Mesothelial cell of epicardium (in vitro differentiated cells): ENCODE measurements at places on chromosomes 3 and 15.

DNA sequence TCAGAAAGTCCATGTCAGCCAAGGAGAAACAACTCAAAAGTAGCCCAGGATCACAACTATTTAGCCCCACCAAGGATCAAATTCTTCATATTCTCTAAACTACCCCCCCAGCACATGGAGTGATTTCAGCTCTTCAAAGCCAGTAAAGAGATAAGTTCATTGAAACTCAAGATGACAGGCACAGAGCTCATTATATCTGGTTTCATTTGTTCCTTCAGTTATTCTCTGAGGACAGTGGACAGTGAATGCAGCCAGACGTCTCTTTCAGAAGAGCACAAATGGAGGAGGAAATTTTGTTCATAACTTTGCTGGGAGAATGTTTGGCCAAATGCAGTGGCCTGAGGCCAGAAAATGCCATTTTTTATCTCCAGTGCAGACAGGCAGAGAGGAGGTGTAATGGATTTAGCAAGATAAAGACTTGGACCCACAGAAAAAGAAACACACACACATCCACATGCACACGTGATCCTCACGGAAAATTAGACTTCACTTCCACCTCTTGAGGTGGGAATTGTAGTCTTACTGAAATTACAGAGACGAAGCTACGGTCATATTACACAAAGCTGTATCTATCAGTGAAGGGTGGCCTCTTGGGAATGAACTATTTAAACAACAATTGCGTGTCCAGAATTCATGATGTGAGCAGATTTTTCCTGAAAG lies 64.6 kb downstream of the HES1 start:
- no peak for DNase-seq

DNA sequence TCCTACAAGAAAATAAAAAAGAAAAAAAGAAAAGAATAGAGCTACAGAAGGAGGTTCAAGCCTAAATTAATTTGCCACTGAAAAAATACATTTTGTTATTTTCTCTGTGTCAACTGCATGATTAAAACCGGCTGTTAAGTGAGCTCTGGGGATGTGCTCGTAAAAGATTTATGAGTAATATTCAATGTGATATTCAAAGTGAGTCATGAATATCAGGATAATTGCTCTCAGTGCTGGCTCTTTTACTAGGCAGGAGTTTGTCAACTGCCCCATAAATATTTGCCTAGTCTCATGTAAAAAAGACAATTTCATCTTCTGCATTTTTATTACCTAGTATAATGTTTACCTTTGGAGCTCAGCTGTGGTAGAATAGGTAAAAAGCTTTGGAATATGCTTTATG lies 78.9 kb downstream of the CDIN1 start:
- DNase-seq = no peak

DNA sequence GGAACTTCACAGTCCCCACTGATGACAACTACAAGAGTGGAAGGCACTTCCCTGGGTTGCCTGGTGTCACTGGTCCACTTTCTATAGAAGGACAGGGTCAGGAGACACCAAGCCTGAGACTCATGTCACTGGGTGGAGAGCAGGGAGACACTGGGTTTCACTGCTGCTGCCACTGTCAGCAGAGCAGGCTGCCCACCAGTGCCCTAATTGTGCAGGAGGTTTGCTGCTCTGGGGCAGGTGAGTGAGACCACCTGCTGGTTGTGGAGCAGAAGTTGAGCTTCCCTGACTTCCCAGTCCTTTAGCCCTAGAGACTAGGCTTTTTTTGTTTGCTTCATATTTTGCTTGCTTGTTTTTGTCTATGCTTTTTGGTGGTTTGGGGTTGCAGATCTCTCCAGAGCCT lies 528.4 kb upstream of the RGMA start:
- DNase-seq = no peak

GRCh38 chr3:182397164-182397563 lies 396.1 kb upstream of the ATP11B start:
- DNase-seq = no peak

DNA sequence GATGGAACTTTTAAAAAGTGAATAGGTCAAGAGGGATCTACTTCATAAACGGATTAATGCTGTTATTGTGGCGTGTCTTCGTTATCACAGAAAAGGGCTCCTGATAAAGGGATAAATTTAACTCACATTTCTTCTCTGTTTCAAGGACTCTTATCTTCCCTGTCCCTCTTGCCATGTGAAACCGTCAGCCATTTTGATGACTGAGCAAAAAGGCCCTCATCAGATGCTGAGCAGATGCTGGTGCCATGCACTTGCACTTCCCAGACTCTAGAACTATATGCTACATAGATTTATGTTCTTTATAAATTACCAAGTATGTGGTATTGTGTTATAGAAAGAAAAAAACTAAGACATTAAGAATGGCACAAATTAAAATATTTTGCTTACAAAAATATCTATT lies 1011.8 kb upstream of the GBE1 start:
- no peak for DNase-seq

DNA sequence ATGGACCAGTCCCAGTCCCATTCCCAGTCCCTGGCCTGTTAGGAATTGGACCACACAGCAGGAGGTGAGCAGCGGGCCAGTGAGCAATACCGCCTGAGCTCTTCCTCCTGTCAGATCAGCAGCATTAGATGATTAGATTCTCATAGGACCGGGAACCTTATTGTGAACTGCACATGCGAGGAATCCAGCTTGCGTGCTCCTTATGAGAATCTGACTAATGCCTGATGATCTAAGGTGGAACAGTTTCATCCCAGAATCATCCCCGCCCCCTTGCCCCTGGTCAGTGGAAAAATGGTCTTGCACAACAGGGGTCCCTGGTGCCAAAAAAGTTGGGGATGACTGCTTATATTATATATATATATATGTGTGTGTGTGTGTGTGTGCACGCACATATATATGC lies 63.1 kb downstream of the IFT57 start:
- no peak for DNase-seq

- DNase-seq = no peak
Observed at GRCh38 chr15:69056365-69056764, 41.9 kb downstream of the NOX5 start.

- DNase-seq = no peak
Observed at GRCh38 chr15:101559952-101560351, 70.4 kb upstream of the PCSK6 start.

DNA sequence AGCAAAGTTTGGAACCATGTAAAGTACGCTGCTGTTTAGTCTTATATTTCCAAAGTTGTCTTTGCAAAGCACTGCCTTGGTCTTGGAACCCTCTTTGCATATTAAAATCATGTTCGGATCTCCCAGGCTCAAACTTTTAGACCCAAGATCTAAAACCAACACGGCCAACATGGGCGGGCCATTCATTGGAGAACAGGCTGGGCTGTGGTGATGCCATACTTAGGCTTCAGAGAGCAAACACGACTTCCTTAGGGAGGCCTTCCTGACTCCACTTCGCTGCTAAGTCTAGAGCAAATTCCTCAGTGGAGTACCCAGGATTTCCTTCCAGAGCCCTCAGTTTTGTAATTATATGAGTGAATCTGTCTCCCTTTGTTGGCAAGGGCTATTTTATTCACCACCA lies 3.5 kb downstream of the MAN2C1 start:
- no peak for DNase-seq
